ENCODE measurements at places on chromosomes 16 and 17.
A peak's percentile ranks its signal among the peaks of the same experiment; 100 is the strongest.

GRCh38 chr17:64245218-64246145, 17.6 kb downstream of the TEX2 start:
- DNase-seq: no peak

- DNase-seq: no peak
Measured at GRCh38 chr17:4326112-4326511, 40.4 kb downstream of the UBE2G1 start.

DNA sequence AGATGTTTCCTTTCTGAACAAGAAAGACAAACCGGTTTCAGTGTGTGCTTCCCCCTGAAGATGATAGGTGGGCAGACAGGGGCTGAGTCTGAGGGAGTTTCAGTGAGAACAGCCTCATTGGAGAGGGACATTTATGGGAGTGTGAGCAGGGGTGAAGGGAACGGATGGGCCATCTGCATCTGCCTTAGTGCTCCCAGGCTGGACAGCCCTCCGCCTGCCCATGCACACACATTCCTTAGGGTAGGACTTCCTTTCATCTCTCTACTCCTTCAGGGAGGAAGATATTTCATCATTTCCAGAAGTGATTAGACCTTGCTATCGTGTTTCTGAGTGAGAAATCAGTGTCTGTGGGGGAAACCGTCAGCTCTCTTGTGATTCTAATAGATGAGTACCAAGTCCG, 3.8 kb downstream of the SHISA6 start:
- no peak for DNase-seq

GRCh38 chr16:65494080-65494479, 372.2 kb upstream of the CDH11 start:
- DNase-seq: no peak

- no peak for DNase-seq
Measured at GRCh38 chr17:77206158-77206956, 65.6 kb downstream of the SEC14L1 start.

DNA sequence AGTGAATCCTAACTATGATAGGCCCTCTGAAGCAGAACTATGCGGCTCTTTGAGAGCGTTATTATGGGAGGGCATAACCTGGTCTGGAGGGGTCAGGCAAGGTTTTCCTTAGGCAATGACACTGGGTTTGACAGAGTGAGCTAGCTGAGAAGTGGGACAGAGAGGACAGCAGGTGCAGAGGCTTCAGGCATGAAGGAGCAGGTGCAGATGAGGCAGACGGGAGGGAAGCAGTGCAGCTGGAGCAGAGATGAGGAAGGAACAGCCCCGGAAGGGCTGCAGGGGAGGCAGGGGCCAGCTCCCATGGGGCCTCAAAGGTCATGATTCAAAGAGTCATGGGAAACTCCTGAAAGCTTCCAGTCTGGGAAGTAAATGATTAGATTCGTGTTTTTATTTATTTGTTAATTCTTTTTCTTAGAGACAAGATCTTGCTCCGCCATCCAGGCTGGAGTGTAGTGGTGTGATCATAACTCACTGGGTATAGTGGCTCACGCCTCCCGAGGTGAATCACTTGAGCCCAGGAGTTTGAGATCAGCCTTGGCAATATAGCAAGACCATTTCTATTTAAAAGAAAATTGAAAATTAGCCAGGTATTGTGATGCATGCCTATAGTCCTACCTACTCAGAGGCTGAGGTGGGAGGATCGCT, 5.4 kb downstream of the MARCHF10 start:
- DNase-seq: no peak

DNA sequence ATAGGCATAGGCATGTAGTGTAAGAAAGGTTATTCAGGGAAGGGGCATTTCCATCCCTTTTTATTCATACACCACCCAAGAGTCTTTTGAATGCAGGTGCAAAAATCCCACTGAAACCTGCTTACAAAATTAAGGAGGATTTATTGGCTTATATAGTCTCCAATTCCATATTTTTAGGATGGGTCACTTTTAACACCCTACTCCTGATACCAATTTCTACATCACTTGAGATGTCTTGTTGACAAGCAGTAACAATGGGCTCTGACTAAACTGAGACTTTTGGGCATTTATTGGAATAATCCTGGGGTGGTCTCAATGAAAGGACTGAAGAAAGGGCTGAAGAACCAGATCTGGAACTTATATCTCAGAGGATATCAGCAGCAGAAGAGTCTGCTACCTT, 18.9 kb upstream of the NKD1 start:
- DNase-seq: no peak

DNA sequence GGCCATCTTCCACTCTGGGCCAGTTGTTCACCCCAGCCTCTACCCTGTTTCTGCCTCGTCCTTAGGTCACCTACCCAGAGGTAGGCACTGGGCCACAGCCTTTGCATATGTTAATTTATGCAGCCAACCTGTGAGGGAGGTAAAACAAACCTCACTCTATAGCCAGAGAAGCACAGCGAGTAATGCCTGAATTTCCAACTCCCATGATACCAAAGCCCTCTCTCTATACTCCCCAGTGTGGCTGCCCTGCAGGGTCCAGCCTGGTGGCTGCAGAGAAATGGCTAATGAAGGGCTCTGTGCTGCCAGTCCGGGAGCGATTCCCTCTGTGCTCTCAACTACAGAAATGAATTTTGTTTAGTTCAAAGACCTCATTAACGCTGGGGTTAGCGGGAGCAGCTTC, 397.0 kb upstream of the CCL2 start:
- DNase-seq: no peak

- DNase-seq: no peak
Measured at GRCh38 chr17:66343531-66344078, 41.2 kb downstream of the PRKCA start.

- peak; percentile 52 for DNase-seq
Measured at GRCh38 chr17:44203731-44204440, 4.2 kb upstream of the ATXN7L3 start.

DNA sequence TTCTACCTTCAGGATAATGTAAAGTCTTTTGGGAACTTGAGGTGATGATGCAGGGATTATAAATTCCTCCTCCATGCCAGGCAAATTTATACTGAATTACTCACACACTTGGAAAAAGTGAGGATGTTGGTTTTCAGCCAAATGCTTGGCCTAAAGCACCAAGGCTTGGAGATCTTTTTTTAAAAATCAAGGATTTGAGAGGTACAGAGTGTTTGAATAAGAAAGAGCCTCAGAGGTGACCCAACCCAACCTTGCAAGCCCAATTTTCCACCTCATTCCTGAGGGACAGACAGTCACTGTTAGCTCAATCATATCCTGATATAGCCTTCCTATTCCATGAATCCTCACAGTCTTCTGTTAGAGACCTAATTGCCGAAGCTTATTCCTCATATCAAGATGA, 14.0 kb downstream of the GRIN2A start:
- DNase-seq: no peak

- DNase-seq: no peak
Measured at GRCh38 chr17:42178817-42179216, 2.1 kb downstream of the KCNH4 start.

DNA sequence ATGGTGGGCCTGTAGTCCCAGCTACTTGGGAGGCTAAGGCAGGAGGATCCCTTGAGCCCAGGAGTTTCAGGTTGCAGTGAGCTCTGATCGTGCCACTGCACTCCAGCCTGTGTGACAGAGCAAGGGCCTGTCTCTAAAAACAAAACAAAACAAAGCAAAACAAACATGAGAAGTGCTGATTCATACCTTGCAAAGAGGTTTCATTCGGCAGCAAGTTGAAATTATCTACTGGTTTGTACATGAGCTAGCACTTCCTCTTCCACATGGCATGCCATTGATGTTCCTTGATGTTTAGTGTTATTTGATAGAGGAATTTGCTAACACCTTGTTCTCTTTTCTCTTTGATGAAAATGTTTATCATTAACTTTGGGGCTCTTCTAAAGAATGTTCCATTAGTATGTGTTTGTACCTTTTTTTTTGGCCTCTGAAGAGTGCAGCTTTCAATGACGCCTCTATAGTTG, 50.6 kb downstream of the SPECC1 start:
- no peak for DNase-seq

- DNase-seq: no peak
Measured at GRCh38 chr16:70725912-70726828, 40.3 kb upstream of the MTSS2 start.

DNA sequence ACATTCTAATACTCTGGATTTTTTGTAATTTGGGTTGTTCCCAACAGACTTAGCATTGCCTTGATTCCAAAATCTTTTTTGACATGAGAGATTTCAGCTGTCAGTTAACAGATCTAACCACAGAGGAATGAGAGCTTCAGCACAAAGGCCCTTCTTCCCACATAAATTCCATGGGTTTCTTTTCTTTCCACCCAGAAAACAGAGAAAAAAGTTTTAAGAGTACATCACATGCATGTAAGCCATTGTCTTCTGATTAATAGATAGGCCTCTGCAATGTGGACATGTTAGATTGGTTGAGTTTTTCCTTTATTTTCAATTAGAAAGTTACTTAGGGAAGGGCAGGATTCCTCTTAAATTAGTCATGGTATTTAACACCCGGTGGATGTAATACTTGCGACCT, 939 bp downstream of the MYH8 start:
- no peak for DNase-seq

All from activated naive CD8-positive, alpha-beta T cell treated with anti-CD3 and anti-CD28 coated beads for 36 hours (primary cell).